NCI-H510A (cell line): ENCODE measurements at places on chromosomes 3 and 15.

- no peak for DNase-seq
These were observed 211.7 kb downstream of the ABHD5 start for GRCh38 chr3:43902415-43902814.

- no peak for DNase-seq
These were observed 1129.6 kb downstream of the OTOL1 start for GRCh38 chr3:162626172-162626571.

GRCh38 chr15:40471105-40471807, 472 bp downstream of the CHST14 start:
- DNase-seq = no peak

DNA sequence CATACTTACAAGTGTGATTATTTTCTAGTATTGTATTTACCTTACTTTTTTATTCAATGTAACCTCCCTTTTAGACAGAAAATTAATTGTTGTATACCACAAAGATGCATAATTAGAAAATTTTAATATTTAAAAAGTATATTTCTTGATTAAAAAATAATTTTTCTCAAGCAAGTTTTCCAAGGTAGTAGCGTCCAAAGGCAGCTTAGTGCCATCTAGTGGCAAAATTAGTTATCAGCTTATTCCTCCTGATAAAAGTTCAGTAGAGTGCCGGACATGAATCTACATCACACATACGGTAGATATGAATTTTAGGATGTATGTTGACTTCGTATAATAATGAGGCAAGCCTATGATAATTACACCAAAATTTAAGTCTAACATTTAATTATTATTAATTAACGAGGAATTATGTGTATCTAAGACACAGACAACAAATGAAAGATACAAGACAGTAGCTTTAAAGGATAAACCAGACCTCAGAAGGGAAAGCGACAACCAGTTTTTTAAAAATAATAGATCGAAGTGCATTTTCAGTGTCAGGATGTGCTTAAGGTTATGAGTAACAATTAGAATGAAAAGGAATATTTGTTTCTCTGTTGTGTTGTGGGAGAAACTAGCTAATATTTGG, 405.9 kb downstream of the ROBO1 start:
- DNase-seq = no peak

- DNase-seq = no peak
These were observed 7.6 kb upstream of the PLA2G4F start for GRCh38 chr15:42163947-42164550.

GRCh38 chr15:41812820-41813375, 15.0 kb upstream of the JMJD7 start:
- DNase-seq = no peak

DNA sequence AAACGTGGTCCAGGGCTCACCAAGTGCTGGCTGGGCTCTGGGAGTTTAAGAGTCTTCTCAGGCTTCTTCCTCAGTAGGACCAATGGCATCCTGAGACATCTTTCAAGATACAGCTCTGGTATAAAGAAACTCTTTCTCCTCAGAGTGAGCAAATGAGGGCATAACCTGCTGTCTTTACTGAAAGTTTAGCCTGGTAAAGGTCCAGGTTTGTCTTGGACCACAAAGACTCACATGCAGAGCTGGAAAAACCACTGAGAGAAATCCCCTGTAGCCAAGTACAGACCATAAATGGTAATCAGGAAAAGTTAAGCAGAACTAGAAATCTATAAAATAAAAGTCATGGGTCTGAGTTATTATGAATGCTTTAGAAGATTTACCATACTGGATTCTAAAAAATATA, 23.1 kb downstream of the CD47 start:
- DNase-seq = no peak

GRCh38 chr3:52671676-52672075, 14.0 kb downstream of the PBRM1 start:
- DNase-seq = no peak

GRCh38 chr3:115233021-115233420, 85.9 kb upstream of the ZBTB20 start:
- no peak for DNase-seq

DNA sequence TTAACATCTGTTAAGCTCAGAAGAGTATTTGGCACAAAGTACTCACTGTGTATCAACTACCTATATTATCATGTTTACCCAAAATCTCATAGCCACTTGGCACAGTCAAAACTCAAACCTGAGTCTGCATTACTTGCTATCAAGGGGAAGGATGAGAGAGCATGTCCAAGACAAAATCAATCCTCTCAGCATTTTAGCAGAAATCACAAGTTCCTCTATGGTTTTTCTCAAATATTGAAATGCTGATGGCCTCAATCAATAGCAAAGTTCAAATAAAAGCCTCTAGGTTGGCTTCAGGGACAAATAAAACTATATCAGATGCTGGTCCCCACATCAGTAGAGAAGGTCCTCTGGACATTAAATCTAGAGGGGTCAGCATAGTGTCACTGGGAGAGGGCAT, 14.3 kb downstream of the TBC1D2B start:
- no peak for DNase-seq

GRCh38 chr3:77040926-77041722, 1.2 kb downstream of the ROBO2 start:
- no peak for DNase-seq

GRCh38 chr3:100426067-100426682, 24.8 kb downstream of the LNP1 start:
- no peak for DNase-seq

DNA sequence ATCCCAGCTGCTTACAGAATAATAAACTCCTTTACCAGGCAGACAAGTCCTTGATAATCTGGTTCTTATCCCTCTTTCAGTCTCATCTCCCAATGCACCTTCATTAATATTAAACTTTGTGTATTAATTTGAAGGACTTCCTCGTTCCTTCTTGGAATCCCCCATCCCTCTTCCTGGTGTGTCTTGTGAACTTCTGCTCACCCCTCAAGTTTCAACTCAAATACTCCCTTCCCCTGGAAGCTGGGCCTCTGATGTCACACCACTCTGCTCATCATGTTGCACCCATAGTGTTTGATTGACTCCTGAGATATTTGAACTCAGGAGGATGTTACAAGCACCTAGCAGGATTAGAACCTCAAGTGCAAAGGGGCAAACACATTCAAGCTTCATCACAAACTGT, 3.3 kb upstream of the STT3B start:
- no peak for DNase-seq

DNA sequence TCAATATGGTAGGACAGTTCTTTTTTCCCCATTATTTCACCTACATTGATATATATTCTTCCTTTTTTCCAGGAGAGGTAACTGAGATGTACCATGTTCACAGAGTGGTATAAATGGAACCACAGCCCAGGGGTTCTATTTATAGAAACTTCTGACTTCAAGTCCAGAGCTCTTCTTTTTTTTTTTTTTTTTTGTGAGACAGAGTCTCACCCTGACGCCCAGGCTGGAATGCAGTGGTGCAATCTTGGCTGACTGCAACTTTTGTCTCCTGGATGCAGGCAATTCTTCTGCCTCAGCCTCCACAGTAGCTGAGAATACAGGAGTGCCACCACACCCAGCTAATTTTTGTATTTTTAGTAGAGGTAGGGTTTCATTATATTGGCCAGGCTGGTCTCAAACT, 267.1 kb upstream of the TPRG1 start:
- DNase-seq = no peak

GRCh38 chr3:18386274-18386890, 38.8 kb downstream of the SATB1 start:
- DNase-seq = no peak

DNA sequence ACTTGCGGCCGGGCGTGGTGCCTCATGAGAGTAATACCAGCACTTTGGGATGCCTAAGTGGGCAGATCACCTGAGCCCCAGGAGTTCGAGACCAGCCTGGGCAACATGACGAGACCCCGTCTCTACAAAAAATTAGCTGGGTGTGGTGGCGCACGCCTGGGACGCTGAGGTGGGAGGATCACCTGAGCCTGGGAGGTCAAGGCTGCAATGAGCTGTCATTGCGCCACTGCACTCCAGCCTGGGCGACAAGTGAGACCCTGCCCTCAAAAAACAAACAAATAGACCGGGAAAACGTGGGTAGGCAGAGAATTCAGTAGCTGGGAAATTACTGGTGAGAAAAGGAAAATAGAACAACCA, 667 bp downstream of the UMPS start:
- no peak for DNase-seq

- DNase-seq = no peak
These were observed 51.7 kb downstream of the SLC6A6 start for GRCh38 chr3:14453876-14454638.

GRCh38 chr3:30611613-30612436, 5.4 kb downstream of the TGFBR2 start:
- DNase-seq = no peak

- DNase-seq = no peak
These were observed 42.8 kb upstream of the RNU6-1 start for GRCh38 chr15:67882487-67883233.

GRCh38 chr3:44893097-44893496, 18.7 kb downstream of the TGM4 start:
- DNase-seq = no peak

DNA sequence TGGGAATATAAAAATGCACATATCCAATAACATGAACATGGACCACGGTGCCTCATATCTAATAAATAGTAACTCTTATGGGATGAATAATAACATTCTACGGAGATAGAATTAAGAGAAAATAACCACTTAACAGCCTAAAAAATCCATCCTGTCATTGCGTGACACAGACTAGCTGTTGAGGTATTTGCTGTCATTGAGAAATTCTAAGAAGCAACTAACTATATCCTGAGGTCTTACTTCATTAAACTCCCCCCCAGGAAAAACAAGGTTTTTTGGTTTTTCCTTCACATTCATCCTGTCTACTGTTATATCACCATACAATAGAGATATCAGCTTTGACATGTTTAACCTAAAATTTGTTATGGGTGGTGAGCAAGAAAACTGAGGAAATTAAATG, 14.3 kb downstream of the CEP152 start:
- no peak for DNase-seq

- DNase-seq = no peak
These were observed 184.7 kb downstream of the RAB11A start for GRCh38 chr15:66053991-66054390.

GRCh38 chr3:37812499-37812896, 49.2 kb upstream of the CTDSPL start:
- DNase-seq = no peak

GRCh38 chr3:57805266-57805665, 49.2 kb downstream of the SLMAP start:
- DNase-seq = no peak

GRCh38 chr15:65532738-65533051, 2.4 kb downstream of the HACD3 start:
- no peak for DNase-seq

DNA sequence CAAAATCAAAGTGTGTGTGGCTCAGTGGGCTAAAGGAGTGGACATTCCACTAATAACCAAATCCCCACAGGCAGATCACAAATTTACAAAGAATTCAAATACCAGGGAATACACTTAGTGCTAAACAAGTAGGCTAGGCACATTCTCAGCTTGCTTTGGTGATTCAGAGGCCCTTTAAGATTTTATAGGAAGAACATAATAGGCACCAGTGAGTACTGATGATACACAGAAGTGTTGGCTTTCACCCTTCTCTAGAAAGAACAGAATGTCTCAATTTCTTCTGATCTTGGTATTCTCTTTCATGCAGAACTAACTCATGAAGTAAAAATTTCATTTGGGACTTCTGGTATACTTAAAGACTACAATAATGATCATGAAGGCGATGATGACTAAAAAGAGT, 55.0 kb downstream of the POLR2M start:
- DNase-seq = no peak

DNA sequence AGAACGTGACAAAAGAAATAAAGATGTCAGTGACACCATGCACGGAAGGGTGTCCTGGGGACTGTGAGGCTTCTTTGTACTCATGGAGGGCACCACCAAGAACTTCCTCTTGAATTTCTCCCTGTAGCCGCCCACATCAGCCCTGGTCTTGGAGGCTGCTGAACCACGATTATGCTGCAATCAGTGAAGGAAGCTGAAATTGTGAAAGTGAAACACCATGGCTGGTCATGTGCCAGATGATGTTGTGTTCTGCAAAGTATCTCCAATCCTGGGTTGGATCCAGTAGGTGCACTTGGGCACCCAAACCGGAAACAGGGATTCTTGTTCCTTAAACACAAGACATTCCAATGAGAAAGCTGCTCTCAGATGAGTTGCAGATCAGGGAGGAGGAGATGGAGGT, 104.4 kb upstream of the GOLGA6L6 start:
- DNase-seq = no peak

DNA sequence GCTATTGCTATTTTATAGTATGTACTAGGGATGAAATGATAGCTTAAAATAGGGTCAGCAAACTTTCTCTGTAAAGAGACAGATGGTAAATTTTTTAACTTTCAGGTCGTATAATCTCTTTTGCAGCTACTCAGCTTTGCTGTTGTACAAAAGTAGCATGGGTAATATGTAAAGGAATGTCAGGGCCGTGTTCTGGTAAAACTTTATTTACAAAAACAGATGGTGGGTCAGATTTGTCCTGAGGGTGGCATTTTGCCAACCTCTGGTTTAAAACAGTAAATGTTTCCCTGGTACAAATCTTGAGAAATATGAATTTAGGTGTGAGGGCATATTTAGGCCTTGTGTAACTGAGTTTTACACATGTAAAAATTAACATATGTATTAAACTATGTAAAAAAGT, 18.6 kb downstream of the NMD3 start:
- no peak for DNase-seq

- DNase-seq = no peak
These were observed 324.7 kb downstream of the SHQ1 start for GRCh38 chr3:72523429-72524151.

GRCh38 chr15:72545156-72545555, 71.0 kb downstream of the ARIH1 start:
- DNase-seq = no peak

GRCh38 chr3:36792342-36792741, 28.0 kb upstream of the DCLK3 start:
- DNase-seq = no peak
